Thymus (tissue), 14 donors: ENCODE measurements at places on chromosomes 6 and 20. TPM values are rescaled to one million over a fixed set of nuclear protein-coding genes. Genes with fewer than 3 reads are reported as not detected.

DNA sequence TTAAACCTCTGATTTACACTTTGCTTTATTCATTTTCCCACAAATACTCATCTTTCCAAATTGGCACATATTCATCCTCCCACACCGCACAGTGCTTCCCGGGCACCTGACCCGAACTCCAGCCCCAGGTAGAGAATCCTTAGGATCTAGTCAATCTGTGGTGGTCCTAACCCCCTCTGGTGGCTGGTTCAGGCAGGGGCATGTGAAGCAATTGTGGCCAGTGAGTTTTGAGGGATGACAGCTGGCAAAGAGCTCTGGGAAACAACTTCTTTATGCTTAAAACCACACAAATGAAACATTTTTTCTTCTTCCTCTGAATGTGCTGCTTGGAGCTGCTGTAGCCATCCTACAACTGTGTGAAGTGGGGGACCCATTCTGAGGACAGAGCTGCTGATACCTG is 54.7 kb downstream of the ELOVL5 start:
- peaks cover 9% of the 10 kb centered on the region for H3K36me3 ChIP-seq
- H3K27ac ChIP-seq, result peak overlapping the region; percentile 50
- no peaks in the 10 kb centered on the region for H3K27me3 ChIP-seq

- peaks cover 26% of the 10 kb centered on the region for H3K4me1 ChIP-seq
- H3K4me3 ChIP-seq, result no peak overlapping the region
- no peak for DNase-seq
- H3K27me3 ChIP-seq, result no peaks in the 10 kb centered on the region
These were observed 454.3 kb upstream of the JARID2 start for GRCh38 chr6:14791526-14791925.

DNA sequence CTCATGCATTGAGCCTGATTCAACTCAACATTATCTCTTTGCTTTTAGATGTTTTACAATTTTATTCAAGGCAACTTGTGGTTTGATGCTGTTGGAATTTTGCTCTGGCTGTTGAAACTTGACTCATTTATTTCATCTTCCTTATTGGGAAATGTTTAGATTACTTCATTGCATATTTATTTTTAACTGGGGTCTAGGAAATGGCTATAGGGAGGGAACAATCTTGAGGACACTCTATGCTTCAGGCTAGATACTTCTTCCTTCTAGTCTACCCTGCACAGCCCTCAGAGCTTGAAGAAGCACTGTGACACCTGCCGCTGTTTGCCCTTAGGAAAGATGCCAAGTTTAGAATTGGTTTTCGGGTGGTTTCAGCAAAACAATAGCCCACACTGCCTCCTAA is 183.4 kb downstream of the ADGRG6 start:
- no peak overlapping the region for H3K4me3 ChIP-seq
- no peaks in the 10 kb centered on the region for H3K4me1 ChIP-seq

DNA sequence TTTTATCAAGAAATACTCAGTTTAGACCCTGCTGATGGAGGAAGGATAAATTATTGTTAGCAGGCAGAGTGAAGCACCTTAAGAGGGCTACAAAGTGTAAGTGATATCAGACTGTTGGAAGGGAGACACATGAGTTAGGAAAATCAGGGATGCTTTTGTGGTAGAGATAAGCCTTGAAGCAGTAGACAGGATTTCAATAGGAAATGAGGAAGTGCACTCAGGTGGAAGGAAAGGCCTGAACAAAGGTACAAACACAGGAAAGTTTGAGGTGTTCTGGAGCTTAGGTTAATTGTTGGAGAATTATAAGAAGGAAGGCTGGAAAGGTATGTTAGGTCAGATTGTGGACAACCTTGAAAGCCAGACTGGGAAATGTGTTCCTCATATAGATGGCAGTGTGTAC is 7.6 kb downstream of the CYB5R4 start:
- peaks cover 25% of the 10 kb centered on the region for H3K36me3 ChIP-seq
- H3K4me3 ChIP-seq, result no peak overlapping the region
- DNase-seq, result no peak
- no peaks in the 10 kb centered on the region for H3K27me3 ChIP-seq
- H3K4me1 ChIP-seq, result no peaks in the 10 kb centered on the region

Gene EPHA7
- polyA plus RNA-seq, result 0.39 TPM
